ENCODE measurements at places on chromosomes 7 and 10. TPM values are rescaled to one million over a fixed set of nuclear protein-coding genes. Genes with fewer than 3 reads are reported as not detected.

GRCh38 chr7:22386865-22387264 is 29.9 kb upstream of the RAPGEF5 start:
- peaks cover 5% of the 10 kb centered on the region for H3K4me1 ChIP-seq
- H3K27ac ChIP-seq = no peak overlapping the region
- no peaks in the 10 kb centered on the region for H3K36me3 ChIP-seq
- DNase-seq = no peak

DNA sequence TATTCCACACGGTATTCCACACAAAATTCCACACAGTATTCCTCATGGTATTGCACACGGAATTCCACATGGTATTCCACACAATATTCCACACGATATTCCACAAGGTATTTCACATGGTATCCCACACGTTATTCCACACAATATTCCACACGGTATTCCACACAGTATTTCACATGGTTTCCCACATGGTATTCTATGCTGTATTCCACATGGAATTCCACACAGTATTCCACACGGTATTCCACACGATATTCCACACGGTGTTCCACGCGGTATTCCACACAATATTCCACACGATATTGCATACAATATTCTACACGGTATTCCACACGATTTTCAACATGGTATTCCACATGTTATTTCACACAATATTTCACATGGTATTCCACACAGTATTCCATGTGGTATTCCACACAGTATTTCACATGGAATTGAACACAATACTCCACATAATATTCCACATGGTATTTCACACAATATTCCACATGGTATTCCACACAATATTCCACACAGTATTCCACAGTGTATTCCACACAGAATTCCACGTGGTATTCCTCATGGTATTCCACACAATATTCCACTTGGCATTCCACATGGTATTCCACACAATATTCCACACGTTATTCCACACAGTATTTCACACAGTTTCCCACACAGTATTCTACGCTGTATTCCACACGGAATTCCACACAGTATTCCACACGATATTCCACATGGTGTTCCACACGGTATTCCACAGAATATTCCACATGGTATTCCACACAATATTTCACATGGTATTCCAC is 136.0 kb upstream of the CHST15 start:
- H3K36me3 ChIP-seq = peaks cover 22% of the 10 kb centered on the region
- H3K4me3 ChIP-seq = peak overlapping the region; percentile 2
- H3K4me1 ChIP-seq = peaks cover 4% of the 10 kb centered on the region
- peak overlapping the region; percentile 81 for H3K27ac ChIP-seq
- no peaks in the 10 kb centered on the region for H3K27me3 ChIP-seq
- DNase-seq = no peak

GRCh38 chr10:133458021-133458709 is 4.4 kb downstream of the SCART1 start:
- no peak overlapping the region for H3K27ac ChIP-seq
- H3K4me1 ChIP-seq = no peaks in the 10 kb centered on the region
- H3K4me3 ChIP-seq = no peak overlapping the region
- no peaks in the 10 kb centered on the region for H3K36me3 ChIP-seq

GRCh38 chr7:19020711-19021110 is 96.7 kb downstream of the TWIST1 start:
- no peaks in the 10 kb centered on the region for H3K4me1 ChIP-seq
- DNase-seq = no peak
- no peaks in the 10 kb centered on the region for H3K27me3 ChIP-seq
- no peaks in the 10 kb centered on the region for H3K36me3 ChIP-seq
- H3K27ac ChIP-seq = no peak overlapping the region

GRCh38 chr7:137983323-137984008 is 18.4 kb downstream of the CREB3L2 start:
- H3K4me1 ChIP-seq = peaks cover 11% of the 10 kb centered on the region
- peaks cover 20% of the 10 kb centered on the region for H3K36me3 ChIP-seq
- H3K27ac ChIP-seq = no peak overlapping the region
- no peak for DNase-seq

DNA sequence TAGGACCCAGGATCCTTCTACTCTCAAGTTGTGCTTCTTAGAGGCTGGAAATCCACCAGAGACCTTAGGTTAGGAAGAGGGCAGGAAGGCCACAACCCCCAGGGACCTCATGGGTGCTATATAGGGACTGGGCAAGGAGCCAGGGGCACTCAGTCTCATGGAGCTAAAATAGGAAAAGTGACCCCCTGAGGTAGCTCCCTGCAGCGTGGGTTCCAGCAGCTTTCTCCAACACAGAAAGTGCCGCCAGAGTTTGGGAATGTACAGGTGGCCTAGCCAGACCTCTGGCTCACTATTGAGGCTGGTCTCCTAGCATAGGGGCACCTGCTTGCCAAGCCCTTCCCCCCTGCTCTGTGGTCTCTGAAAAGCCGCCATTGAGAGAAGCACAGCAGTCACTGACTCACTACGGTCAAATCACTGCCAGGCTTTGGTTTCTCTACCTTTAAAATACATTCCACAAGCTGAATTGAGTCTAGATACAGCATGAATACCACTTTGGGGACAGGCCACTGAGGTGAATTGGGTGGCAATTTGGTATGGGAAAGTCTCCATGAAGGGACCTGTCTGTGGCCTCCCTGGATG is 333.2 kb upstream of the PODXL start:
- H3K27me3 ChIP-seq = peaks cover 5% of the 10 kb centered on the region
- no peaks in the 10 kb centered on the region for H3K4me1 ChIP-seq
- H3K27ac ChIP-seq = no peak overlapping the region
- no peak for DNase-seq
- no peaks in the 10 kb centered on the region for H3K36me3 ChIP-seq

DNA sequence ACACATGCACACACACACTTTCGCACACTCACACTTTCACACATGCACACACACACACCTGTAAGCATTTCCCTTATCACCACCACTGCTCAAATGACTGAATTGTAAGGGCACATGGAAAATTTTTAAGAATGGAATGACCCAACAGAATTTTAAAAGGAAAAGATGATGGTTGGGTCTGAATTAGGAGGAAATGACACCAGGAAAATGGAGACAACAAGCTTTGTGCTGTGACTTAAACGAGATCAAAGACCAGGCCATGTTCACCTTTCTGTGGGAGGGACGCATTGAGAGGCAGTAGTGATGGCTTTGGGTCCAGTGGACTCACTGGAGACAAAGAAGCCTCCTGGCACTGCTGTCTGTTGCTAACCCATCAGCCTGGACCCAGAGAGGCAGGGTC is 16.7 kb upstream of the C10orf71 start:
- peaks cover 23% of the 10 kb centered on the region for H3K4me1 ChIP-seq
- H3K27me3 ChIP-seq = peaks cover 16% of the 10 kb centered on the region
- no peak overlapping the region for H3K27ac ChIP-seq
- no peaks in the 10 kb centered on the region for H3K36me3 ChIP-seq

DNA sequence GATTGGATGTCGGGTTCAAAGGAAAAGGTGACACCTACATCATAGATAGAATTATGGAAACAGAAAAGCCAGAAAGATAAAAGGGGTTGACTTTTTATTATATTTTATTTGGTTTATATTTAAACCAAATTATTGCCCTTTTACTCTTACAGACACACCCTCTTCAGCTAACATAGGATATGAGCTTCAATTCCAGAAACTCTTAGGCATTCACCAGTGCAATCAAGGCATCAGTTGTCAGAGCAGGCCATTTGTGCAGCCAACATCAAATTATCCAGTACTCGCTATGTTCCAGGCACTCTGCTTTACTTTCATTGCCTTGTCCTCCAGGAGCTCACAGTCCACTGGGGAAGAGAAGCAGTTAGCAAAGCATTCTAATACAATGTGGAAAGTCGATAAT is 347.5 kb downstream of the TFEC start:
- no peaks in the 10 kb centered on the region for H3K36me3 ChIP-seq
- H3K27ac ChIP-seq = no peak overlapping the region
- no peak overlapping the region for H3K4me3 ChIP-seq
- H3K27me3 ChIP-seq = no peaks in the 10 kb centered on the region

DNA sequence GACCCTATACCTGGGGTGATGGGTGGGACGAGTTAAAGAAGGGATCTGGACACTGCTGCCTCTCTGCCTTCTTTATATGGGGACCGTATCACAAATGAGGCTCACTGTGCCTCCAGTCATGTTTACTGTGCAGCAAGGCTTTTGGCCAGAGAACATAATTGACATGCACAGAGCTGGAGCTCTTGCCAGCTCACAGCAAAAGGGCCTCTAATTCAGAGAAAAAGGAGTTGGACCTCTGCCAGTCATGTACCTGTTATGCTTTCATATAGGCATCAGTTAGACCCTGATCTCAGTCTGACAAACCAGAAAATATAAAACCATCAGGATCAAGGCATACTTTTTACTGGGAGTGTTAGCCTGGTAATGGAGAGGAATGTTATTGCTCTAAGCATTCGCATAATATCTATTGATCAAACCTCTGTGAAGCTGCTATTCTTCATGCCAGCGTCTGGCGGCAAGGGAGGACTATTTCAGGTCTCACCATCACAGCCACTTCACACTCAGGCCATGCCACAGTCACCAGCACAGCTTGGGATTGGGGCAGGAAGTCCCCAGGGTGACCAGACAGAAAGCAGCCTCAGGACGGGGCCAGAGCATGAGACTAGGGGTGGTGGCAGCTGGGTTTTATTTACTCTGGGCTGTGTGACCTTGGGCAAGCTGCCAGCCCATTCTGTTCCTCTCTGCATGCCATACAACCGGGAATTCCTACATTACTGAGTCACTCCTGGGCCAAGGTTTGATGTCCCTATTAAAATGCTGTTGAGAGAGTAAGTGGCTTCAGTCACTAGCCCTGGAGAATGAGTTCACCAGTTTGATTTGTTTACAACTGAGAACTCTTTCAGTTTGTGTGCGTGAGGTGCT is 90.1 kb downstream of the NPSR1 start:
- peaks cover 3% of the 10 kb centered on the region for H3K27me3 ChIP-seq
- DNase-seq = no peak
- H3K27ac ChIP-seq = no peak overlapping the region

DNA sequence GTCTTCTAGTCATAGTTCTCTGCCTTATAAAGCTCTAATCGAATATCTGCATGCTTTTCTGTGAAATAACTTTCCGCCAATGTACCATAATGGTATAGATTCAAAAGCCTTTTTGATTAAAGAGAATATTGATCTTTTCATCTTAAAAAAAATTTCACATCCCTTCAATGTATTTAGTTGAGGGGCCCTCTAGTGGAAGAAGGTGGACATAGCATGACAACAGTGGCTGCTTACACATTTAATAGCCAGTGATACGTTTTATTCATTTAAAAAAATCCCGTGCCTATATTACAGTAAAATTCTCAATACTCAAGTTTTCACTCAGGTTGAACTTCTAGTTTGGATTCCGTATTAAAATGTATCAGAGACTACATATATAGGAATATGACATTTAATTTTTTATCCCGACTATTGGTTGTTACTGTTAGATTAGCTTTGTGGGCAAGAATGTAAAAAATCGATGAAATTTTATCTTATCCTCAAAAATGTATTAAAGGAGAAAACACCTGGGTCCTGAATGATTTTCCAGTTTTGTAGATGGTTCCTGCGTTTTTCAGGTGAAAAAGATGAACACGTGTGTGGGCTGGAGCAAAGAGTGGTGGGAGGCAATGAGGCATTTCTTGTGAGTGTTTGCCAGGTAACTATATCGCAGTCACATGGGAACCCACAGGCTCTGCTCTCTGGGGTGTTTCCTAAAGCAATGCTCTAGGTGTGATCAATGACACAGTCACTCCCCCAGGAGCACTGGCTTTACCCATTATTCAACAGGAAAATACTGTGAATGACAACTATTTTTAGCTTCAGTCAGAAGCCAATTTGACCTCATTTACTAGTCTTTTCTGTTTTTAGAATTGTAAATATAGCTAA is 24.1 kb upstream of the PNLIP start:
- no peak overlapping the region for H3K27ac ChIP-seq
- DNase-seq = peak; percentile 41
- no peaks in the 10 kb centered on the region for H3K36me3 ChIP-seq
- H3K27me3 ChIP-seq = no peaks in the 10 kb centered on the region

- no peak overlapping the region for H3K27ac ChIP-seq
- peaks cover 37% of the 10 kb centered on the region for H3K27me3 ChIP-seq
- DNase-seq = no peak
- peak overlapping the region; percentile 35 for H3K4me3 ChIP-seq
Observed at GRCh38 chr10:123151737-123152135, 2.5 kb upstream of the BUB3 start.

- H3K27ac ChIP-seq = peak overlapping the region; percentile 61
- peaks cover 29% of the 10 kb centered on the region for H3K4me1 ChIP-seq
- H3K4me3 ChIP-seq = peak overlapping the region; percentile 56
- H3K36me3 ChIP-seq = no peaks in the 10 kb centered on the region
- peaks cover 33% of the 10 kb centered on the region for H3K27me3 ChIP-seq
Observed at GRCh38 chr7:5595545-5596045, 172.0 kb upstream of the TNRC18 start.

DNA sequence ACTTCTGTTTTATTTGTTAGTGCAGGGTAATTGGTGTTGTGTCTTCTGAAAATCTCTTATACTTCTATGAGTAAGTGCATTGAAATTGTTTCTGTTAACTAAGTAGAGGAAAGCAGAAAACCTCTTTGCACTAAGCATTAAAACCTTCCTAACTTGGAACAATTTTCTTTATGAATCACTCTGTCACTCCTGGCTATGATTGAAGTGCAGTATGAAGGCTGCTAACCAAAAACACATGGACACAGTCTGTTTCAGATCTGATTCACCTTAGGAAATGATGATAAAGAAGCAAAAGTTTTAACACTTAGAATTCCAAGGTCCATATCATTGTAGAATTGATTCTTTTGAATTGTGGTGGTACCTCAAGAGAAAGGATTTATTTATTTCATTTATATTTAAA is 41.9 kb downstream of the MET start:
- H3K4me1 ChIP-seq = no peaks in the 10 kb centered on the region
- H3K4me3 ChIP-seq = no peak overlapping the region
- H3K36me3 ChIP-seq = no peaks in the 10 kb centered on the region
- DNase-seq = no peak
- peaks cover 18% of the 10 kb centered on the region for H3K27me3 ChIP-seq
- H3K27ac ChIP-seq = no peak overlapping the region

GRCh38 chr10:15213461-15213861 is 45.0 kb upstream of the NMT2 start:
- no peak for DNase-seq
- no peak overlapping the region for H3K27ac ChIP-seq
- H3K27me3 ChIP-seq = no peaks in the 10 kb centered on the region
- H3K36me3 ChIP-seq = peaks cover 2% of the 10 kb centered on the region
- H3K4me1 ChIP-seq = peaks cover 28% of the 10 kb centered on the region

GRCh38 chr7:131294553-131294952 is 33.1 kb upstream of the MKLN1 start:
- H3K27me3 ChIP-seq = peaks cover 5% of the 10 kb centered on the region
- H3K27ac ChIP-seq = no peak overlapping the region
- H3K4me3 ChIP-seq = no peak overlapping the region
- DNase-seq = no peak
- no peaks in the 10 kb centered on the region for H3K36me3 ChIP-seq
- H3K4me1 ChIP-seq = no peaks in the 10 kb centered on the region

- no peaks in the 10 kb centered on the region for H3K27me3 ChIP-seq
- H3K4me3 ChIP-seq = no peak overlapping the region
Observed at GRCh38 chr10:132702601-132703418, 83.1 kb downstream of the NKX6-2 start.

GRCh38 chr10:4686644-4686996 is 139.4 kb upstream of the AKR1E2 start:
- peaks cover 17% of the 10 kb centered on the region for H3K27me3 ChIP-seq
- no peaks in the 10 kb centered on the region for H3K4me1 ChIP-seq
- no peak for DNase-seq
- H3K27ac ChIP-seq = no peak overlapping the region

The KMT2C gene
- total RNA-seq = 86.6 TPM

The NOD1 gene
- total RNA-seq = 20.8 TPM

The CCDC7 gene
- total RNA-seq = 19.3 TPM

The NPY4R2 gene
- not detected for total RNA-seq

The TAS2R3 gene
- total RNA-seq = 0.75 TPM

The CLRN3 gene
- total RNA-seq = not detected

The AFAP1L2 gene
- total RNA-seq = 67.4 TPM

The PARD3 gene
- 0.29 TPM for total RNA-seq
